ENCODE measurements at places on chromosomes 5 and 9.

DNA sequence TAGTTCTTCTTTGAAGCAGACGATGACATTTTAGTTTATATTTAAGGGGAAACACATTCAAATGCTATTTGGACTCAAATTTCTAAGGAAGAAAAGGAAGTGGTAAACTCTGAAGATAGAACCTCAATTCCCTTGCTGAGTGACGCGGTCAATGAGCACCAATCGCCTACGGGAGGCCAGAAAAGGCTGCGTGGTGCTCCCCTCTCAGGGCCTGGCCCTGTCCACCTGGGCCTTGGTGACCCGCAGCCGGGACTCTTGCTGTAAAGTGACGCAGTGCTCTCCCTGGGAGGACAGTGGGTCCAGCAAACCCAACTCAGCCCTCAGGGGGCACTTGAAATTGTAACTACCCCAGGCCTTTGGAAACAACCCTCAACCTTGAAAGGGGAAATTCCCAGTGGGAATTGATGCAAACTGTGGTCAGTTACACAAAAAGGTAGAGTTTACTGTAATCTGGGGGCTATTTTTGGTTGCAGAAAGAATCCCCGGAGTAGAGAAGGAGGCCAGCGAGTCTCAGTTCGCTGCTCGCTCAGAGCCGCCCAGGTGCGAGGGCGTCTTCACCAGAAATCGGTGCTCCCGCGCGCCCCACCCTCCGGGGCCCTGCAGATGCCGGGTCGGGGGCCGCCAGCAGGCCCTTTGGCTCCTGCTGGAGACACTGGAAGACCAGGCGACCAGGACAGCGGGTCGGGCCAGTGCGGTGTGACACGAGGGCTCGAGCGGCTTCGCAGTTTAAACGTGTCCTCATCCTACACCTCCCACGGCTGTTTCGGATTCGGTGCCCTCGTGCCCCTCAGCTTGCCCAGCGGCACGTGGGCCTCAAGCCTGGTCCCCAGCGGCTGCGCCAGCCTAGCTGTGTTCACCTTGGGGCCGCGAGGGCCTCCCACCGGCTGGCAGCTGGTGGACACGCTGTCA, 1.4 kb upstream of the ANKRD33B start:
- DNase-seq: no peak

- DNase-seq: no peak
Observed at GRCh38 chr5:153542536-153542935, 52.1 kb downstream of the GRIA1 start.

DNA sequence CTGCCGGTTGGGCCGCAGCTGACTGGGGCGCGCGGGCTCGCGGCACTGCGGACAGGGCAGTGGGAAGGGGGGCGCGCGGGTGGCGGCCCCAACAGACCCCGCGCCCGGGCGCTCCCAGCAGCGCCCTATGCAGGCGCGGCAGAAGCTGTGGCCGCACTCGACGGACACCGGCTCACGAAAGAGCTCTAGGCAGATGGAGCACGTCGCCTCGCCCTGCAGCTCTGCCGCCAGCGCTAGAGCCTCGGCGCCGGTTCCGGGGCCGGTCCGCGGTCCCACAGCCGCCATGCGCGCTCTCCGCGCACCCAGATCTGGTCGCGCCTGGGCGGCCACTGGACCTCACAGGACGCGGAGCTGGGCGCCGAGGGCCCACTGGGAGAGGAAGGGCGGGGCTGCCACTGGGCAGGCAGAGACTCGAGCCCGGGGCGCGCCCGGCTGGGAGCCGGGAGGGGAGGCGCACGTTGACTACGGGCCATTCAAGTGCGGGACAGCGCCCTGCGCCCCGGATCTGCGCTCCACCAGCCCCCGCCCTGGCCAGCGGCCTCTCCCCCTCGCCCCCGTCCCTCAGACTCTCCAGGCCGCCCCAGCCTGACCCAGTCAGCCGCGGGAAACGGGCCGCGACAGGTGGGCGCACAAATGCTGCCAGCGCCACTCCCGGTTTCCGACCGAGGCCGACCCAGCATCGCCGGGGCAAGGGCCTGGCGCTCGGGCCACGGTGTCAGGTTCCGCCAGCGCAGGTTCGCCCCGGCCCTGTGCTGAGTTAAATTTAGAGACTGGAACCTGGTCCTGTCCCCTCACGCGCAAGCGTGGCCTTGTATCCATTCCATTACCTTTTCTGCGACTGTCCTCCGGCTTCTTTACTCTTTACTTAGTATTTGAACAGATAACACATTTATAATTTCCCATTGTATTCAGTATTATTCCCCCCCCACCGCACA, at the start of gene TRIM7:
Gene TRIM7, minus strand, starts transcription at position 371 of the 935 bp plus-strand sequence. Its CDS starts 86 bp downstream, at position 285.
- DNase-seq: no peak

DNA sequence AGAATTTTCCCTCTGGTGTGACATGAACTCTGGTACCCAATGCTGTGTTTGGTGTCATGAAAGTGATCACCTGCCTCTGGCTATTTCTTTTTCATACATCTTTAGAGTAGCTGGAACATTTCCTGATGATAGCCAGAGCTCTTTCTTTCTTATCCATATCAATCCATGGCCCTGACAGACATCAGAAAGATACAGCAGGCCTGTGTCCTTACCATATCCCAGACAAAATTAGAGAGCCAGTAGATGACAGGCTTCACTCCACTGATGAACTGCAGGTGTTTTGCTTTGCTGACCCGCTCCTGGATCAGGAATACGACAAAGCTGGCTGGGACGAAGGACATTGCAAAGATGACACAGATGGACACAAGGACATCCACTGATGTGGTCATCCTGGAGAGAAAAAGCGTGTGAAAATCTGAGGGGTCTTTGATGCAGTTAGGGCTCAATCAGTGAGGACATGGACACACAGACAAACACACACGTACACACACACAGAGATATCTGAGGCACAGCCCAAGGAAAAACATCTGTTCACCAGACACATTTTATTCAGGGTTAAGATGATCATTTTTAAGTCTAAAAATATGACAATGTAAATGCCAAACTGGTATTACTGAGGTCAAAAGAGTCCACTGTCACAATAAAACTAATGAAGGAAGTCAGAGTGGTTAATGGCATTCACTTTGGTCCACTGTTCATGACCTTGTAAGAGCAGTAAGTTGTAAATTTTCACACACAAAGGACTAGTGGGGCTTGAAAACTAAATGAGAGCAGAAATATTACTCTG, 34.5 kb downstream of the NIPSNAP3B start:
- no peak for DNase-seq

GRCh38 chr9:95012035-95012708, 285.7 kb downstream of the AOPEP start:
- DNase-seq: no peak

DNA sequence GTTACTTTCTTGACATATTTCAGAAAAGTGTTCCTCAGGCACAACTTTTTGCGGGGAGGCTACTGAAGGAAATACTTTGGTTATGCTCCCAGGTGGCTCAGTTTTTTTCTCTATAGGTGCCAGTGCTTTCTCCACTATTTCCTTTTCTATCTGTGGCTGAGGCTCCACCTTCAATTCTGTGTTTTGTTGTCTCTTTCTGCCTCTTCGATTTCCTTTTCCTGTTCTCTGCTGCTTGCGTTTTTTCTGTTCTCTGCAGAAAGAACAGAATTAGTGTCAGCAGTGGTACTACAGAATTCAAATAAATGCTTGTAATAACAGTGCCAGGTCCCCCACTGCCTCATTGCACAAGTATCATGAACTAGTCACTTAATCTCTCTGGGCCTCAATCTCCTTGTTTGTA, 7.0 kb downstream of the HEMGN start:
- DNase-seq: no peak

DNA sequence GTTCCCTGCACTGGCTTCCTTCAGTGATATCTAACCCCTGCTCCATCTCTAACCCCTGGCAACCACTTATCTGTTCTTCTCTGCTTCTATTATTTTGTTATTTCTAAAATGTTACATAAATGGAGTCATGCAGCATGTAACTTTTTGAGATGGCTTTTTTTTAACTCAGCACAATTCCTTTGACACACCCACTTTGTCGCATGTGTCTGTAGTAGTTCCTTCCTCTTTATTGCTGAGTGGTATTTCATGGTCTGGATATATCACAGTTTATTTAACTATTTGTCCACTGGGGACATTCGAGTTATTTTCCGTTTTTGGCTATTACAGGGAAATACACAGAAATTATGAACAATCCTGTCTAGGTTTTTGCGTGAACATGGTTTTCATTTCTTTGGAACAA, 200.2 kb downstream of the TRIO start:
- DNase-seq: no peak

GRCh38 chr5:131515348-131515747, 119.7 kb downstream of the RAPGEF6 start:
- DNase-seq: no peak

GRCh38 chr9:95835393-95835792, 40.1 kb upstream of the ERCC6L2 start:
- DNase-seq: no peak

GRCh38 chr5:37859805-37860204, 20.0 kb upstream of the GDNF start:
- DNase-seq: no peak

DNA sequence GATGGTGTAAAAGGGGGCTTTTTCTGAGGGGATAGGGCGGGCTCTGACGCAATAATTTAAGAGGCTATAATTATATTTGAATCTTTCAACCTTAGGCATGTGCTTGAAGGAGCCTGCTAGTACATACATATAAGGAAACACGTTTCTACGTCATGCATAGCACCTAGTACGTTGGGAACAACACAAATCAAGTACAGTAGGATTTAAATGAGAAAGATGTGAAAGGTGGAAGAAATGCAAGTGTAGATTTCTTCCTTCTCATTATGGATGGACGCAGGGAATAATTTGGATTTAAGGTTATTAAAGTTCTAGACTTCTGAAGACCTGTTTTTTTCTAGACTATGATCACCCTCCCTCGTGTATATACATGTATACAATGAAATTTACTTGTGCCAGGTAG, 927 bp upstream of the CDO1 start:
- DNase-seq: no peak

GRCh38 chr5:36691226-36691625, 84.8 kb downstream of the SLC1A3 start:
- no peak for DNase-seq

GRCh38 chr9:130579738-130580463, 524 bp downstream of the FUBP3 start:
- DNase-seq: no peak

GRCh38 chr5:112581811-112582320, 155.8 kb upstream of the APC start:
- no peak for DNase-seq

- DNase-seq: no peak
Observed at GRCh38 chr9:11235061-11235460, 622.3 kb upstream of the PTPRD start.

GRCh38 chr9:129886226-129887174, 51.2 kb downstream of the USP20 start:
- DNase-seq: no peak

GRCh38 chr5:68565427-68565826, 349.9 kb downstream of the PIK3R1 start:
- no peak for DNase-seq

GRCh38 chr5:111813537-111813936, 56.5 kb upstream of the NREP start:
- DNase-seq: no peak

GRCh38 chr9:19641046-19641445, 147.8 kb downstream of the SLC24A2 start:
- no peak for DNase-seq
